ENCODE measurements at places on chromosomes 3 and 15.

GRCh38 chr3:129305592-129306091 lies 27.0 kb downstream of the HMCES start:
- peak; percentile 89 for DNase-seq

- DNase-seq, result no peak
Observed at GRCh38 chr3:71421475-71421819, 162.1 kb downstream of the FOXP1 start.

- no peak for DNase-seq
Observed at GRCh38 chr15:89174476-89174875, 46.9 kb downstream of the RLBP1 start.

DNA sequence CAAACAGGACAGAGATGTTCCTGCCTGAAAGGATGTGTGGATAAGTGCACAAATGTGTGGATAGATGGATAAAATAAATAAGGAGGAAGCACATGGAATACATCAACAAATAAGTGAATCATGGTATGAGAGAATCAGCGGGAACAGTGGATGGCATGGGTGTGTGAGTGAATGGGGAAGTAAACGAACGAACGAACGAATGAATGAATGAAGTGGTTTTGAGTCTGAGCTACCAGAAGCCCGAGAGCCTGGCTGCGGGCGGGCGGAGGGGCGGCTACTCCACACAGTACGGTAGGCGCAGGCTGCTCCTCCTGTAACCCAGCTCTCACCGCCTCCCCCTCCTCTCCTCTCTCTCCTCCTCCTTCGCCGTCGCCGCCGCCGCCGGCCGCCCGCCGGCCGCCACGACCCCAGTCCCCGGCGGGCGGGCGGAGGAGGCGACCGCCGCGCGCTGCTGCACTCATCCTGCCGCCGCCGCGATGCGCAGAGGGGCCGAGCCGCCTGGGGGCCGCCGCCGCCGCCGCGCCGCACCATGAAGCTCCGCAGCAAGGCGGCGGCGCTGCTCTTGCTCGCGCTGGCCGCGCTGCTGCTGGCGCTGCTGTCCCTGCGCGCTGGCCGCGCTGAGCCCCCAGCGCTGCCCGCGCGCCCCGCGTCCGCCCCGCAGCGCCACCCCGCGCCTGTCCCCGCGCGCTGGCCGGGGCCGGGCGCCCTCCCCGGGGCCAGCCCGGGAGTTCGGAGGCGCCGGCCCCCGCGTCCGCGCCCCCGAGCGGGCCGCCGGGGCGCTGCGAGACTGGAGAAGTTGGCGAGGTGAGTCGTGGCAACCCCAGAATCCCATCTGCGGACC lies at the start of gene GXYLT2:
Gene GXYLT2 (plus strand): TSS at position 342 of the 841 bp plus-strand sequence. CDS start 188 bp downstream, at position 530.
- peak; percentile 84 for DNase-seq

DNA sequence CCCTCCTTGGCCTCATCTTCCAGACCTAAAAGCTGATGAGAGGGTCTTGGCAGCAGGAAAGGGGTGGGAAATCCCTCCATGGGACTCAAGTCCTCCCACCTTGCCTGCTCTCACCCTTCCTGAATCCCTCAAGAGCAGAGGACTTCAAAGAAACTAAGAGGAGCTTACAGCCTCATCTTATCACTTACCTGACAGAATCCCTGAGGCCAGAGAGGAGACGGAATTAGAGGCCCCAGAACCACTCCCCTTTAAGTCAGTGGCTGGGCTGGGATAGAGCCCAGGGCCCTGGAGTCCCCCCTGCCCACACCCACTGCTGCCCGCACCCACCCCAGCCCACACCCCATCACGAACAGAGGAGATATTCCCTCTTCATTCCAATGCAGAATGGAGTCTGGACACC lies 15.2 kb downstream of the LOXL1 start:
- DNase-seq, result no peak

DNA sequence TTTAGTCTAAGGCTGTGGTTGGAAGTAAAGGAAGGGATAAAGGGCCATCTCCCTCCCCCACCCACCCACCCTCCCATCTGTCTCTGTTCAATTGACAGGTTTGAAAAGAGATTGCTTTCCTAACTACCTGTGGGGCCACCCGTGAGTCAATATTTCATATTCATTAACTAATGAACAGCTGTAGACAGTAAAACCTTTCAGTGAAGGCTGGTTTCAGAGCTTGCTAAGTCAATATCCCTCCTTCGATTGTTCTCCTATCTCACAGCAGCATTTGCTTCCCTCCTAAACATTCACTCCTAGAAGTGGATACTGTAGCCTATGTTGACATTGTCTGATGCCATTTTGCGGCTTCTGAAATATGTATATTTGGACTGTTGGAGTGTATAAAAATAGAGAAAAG lies 85.9 kb upstream of the SYNPR start:
- no peak for DNase-seq

GRCh38 chr15:82105451-82106215 lies 59.8 kb upstream of the MEX3B start:
- peak; percentile 87 for DNase-seq

DNA sequence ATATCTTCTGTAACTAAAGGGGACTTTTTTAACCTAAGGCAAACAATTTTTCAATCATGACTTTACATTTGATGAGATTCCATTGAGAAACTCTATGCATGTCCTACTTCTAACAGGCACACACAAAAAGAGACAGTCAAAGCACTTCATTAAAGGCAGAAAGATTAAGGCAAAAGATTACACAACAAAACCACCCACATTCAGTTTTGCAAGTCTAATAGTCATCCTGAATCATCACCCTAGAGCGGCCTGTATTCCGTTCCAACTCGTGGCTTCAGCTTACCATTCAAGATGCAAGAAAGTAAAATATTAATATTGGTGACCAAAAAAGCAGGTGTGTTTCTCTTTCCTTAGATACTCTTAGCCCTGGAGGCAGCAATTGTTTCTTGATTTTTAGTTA lies 205.9 kb downstream of the P3H2 start:
- peak; percentile 94 for DNase-seq

DNA sequence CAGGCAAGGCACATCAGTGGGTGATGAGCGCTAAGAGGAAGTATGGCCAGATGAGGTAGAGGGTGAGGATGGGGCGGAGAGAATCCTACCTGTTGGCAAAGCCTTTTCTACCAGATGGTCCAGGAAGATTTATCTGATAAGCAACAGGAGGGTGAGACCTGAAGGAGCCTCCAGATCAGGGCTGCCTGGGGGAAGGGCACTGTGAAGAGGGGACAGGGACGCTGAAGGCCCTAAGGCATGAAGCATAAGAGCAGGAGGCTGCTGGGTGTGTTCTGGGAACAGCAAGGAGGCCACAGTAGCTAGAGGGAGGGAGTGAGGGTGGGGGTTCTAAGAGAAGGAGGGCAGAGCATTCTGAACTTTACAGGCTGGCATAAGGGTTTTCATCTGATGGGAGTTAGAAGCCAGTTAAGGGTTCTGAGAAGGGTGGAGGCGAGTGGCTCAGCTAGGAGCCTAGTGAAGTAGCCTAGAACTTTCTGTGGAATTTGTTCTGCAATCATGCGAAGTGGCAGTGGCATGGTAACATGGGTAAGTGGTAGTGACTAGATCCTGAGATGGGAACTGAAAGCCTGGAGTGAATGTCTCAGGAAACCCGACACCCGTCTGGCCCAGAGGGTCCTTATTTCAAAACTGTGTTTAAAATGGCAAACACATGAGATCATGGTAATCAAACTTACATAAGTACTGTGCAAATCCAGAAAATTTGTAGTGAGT lies 29.9 kb downstream of the CGNL1 start:
- DNase-seq, result peak; percentile 47

GRCh38 chr3:64265646-64266045 lies 40.4 kb upstream of the PRICKLE2 start:
- DNase-seq, result no peak

- no peak for DNase-seq
Observed at GRCh38 chr3:34742151-34742550, 897.2 kb upstream of the ARPP21 start.

GRCh38 chr15:49223536-49224274 lies 53.7 kb downstream of the GALK2 start:
- DNase-seq, result no peak

DNA sequence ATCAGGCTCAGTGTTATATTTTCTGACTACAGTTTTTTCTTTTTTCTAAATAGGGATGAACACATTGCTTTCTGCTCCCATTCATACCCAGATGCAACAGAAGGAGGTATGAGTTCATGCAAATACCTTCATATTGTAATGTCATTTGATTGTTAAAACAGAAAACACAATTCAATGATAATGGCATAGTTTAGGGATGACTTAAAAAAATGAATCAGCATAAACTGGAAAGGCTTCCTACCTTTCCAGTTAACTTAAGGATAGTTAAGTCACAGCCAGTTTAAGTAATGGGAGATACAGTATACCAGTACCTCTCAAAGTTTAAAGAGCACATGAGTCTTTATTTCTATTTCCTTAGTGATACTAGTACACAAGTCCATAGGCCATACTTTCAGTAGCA lies 24.9 kb downstream of the KNL1 start:
- DNase-seq, result no peak

DNA sequence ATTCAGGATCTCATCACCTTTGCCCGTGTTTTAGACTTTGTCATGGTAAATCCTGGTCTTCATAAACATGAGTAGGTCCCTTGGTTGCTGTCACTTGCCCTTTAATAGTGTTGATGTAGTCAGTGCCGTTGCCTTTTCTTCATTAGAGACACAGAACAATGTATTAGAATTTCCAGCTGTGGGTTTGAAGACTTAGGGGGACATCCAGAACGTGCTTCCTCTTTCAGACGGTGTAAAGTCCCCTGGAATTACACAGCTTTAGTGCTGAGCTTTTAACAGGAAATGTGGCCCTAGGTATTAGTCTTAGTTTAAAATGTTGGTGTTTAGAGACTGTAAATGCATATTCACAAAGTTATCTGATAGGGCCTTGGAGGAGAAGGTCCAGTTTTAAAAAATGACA lies 8.8 kb upstream of the LRCH3 start:
- DNase-seq, result no peak

- DNase-seq, result no peak
Observed at GRCh38 chr3:187039723-187040414, 99.4 kb downstream of the RPL39L start.

GRCh38 chr3:45311327-45311726 lies 77.0 kb upstream of the LARS2 start:
- DNase-seq, result no peak

GRCh38 chr3:34725774-34726173 lies 913.6 kb upstream of the ARPP21 start:
- peak; percentile 5 for DNase-seq

DNA sequence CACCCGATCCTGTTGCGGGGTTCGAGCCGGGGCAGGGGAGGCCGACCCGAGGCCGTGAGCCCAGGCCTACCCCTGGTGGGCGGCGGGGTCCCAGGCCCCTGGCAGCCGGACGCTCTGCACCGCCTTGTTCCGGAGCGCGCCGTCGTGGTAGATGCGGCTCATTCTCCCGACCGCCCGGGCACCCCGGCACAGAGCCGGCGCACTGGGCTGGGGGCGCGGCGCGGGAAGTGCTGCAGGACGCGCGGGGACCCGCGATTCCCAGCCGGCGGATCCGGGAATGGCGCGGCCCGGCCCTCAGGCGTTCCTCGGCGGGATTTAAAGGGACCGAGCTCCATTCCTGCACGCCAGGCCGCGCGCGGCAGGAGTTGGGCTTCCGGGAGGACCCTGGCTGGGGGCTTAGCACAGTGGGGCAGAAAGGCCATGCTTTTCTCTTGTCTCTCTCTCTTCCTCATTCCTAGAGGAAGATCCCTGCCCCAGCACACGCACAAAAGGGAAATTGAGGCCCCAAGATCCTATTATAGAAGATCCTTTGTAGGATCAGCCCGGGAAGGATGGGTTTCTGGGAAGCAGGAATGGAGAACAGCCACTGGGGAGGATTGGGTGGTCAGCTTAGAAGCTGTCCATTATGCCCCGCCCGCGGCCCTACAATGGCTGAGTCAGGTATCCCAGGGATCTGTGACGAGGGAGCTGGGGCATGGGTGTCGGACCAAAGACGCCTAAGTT lies at the start of gene ARPIN:
Gene ARPIN (minus strand): TSS at position 279 of the 723 bp plus-strand sequence. CDS start 117 bp downstream, at position 162.
- DNase-seq, result peak; percentile 35

DNA sequence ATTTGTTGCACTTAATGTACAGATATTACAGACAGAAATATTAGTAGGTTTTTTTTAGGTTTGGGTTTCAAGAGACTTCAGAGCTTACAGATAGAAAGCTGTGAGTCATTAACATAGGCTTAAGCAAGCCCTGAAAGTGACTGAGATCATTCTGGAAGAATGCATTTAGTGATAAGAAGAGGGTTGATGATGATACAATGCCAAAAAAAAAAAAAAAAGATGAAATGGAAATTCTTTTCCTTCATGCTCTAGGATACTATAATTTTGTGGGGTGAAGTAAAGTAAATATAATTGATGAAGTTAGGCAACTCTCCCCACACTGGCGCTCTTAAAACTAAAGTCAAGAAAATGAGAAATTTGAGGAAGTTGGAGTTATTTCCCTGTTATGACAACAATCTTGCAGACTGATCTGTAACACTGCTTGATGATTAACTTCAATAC lies 169.4 kb upstream of the ZNF385D start:
- DNase-seq, result peak; percentile 92

DNA sequence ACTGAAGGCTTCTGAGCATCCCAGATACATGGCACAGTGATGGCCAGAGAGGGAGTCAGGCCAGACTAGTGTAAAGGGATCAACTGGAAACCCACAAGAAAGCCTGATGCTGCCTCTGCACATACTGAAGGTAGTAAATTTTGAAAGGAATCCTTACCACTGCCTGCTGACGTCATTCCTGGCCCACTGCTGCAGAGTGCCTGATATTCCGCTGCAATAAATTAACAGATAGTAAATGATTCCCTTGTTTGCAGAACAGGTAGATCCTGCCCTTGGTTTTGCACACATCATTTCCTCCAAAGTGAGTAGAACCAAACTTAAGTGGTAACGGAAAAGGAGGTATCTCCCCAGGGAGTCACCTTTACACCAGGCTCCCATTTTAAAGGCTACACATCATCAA lies 146.7 kb downstream of the FBN1 start:
- DNase-seq, result no peak

DNA sequence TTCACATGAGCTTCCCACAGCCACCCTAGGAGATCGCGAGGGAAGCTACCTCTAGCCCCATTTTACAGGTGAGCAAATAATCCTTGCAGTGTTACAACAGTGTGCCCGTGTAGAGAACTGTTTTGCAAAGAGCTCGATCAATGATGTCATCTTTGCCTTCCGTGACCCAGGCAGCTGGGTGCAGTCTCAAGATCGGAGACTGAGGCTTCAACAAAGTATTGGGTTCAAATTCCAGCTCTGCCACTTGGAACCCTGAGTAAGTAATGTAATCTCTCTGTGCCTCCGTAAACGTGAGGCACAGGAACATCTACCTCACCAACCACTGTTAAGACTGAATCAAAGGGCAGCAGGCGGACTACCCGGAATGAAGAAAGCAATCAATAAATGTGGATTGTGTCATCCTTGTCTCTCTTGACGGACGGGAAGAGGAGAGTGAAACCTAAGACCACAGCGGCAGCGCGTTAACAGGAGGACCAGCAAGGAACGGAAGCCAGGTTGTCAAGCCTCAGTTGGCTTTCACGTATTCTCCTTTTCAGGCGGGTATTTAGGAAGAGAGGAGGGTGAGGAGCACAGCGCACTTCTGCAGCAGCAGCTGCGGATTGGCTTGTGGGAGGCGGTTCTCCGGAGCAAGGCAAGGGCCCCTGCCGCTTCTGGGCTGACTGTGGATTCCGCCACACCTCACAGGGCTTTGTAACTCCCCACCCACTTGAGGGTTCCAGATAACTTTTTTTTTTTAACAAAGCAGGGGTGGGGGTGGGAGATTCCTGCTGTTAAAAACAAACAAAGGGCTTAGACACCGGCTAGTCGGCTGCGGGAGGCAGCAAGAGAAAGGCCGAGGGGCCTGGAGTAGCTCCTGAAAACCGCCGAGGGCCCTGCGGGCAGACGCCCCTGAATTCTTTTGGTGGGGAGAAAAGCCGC lies 1.5 kb upstream of the SMAD3 start:
- peak; percentile 78 for DNase-seq

- DNase-seq, result no peak
Observed at GRCh38 chr3:167125612-167126407, 254.3 kb downstream of the ZBBX start.

- peak; percentile 71 for DNase-seq
Observed at GRCh38 chr3:129606636-129607390, at the start of gene PLXND1. Gene PLXND1 (minus strand): TSS chr3:129606676. CDS start chr3:129606639, 37 bp downstream.
